ENCODE measurements at places on chromosomes 12 and 14.

DNA sequence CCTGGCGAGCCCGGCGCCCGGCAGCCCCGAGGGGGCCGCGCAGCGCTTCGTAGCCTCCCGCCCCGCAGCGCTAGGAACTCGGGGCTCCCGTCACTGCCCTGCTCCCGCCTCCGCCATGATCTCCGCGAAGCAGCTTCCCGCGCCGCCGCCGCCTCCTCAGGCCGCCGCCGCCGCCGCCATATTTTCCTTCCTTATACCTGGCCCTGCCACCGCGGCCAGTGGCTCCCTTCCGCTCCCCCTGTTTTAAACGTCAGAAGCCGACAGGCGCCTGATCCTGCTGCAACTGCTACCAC lies 286 bp downstream of the PPP4R3A start:
- DNase-seq = no peak

DNA sequence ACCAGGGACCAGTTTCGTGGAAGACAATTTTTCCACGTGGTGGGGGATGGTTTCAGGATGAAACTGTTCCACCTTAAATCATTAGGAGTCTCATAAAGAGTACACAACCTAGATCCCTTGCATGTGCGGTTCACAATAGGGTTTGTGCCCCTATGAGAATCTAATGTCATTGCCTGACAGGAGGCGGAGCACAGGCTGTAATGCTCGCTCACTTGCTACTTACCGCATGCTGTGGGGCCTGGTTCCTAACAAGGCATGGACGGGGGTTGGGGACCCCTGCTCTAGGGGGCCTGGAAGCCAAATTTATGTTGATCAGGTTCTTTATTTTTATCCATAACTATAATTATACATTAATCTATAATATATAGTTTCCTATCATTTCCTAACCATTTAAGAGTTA lies 315.3 kb downstream of the MED13L start:
- DNase-seq = no peak

- DNase-seq = no peak
These were observed 37.8 kb upstream of the C12orf75 start for GRCh38 chr12:105292705-105293104.

DNA sequence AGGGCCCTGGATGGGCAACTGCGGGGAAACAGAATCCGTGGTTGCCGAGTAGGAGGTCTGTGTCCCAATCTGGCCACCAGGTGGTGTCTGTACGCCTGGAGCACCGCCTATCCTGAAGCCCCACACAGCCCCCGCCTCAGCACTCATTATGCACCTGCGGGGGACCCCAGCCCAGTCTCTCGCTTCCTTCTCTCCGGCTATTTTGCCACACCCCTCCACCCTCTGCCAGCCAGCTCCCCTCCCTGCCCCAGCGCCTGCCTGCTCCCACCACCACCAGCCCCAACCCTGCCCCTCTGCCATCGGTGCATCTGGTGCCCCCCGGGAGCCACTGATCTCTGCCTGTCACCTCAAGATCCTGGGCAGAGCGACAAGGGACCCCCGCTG lies 2.2 kb upstream of the NXPH4 start:
- peak; percentile 65 for DNase-seq

DNA sequence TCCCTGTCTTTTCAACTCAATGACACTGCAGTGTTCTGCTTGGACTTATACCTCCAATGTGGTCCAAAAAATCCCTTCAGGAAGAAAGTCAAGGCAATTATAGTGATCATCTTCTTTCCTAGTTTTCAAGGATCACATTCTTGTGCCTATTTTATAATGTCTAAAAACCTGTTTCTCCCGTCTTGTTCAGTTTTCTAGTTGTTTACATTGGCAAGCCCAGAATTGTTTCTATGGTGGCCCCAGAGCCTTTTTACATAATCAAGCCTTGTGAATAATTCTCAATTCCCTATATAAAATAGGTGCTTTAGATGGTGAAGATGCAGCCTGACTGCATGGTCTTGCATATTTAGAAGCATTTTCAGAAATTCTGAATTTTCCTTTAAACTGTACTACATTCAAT lies 14.5 kb upstream of the LDHB start:
- DNase-seq = no peak

GRCh38 chr14:79528828-79529416 lies 682.4 kb downstream of the DIO2 start:
- no peak for DNase-seq

DNA sequence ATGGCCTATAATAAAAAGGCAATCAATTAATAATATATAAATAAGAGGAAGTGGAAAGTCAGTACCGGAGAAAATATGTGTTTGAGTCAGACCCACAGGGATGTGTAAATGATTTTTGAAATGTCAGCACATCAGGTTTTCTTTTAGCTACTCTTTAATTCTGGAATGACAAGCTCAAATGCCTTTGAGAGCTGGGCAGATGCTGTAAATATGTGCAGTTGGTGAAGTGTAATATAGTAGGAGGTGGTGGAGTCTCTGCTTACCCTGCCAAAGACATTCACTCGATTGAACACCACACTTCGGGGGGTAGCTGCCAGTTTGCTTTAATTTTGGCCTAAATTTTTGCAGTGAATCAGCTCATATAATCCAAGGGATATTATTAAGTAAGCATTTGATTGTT lies 93.0 kb downstream of the PLEKHA5 start:
- DNase-seq = no peak

GRCh38 chr12:67925552-67925951 lies 63.7 kb upstream of the IFNG-AS1 start:
- no peak for DNase-seq

DNA sequence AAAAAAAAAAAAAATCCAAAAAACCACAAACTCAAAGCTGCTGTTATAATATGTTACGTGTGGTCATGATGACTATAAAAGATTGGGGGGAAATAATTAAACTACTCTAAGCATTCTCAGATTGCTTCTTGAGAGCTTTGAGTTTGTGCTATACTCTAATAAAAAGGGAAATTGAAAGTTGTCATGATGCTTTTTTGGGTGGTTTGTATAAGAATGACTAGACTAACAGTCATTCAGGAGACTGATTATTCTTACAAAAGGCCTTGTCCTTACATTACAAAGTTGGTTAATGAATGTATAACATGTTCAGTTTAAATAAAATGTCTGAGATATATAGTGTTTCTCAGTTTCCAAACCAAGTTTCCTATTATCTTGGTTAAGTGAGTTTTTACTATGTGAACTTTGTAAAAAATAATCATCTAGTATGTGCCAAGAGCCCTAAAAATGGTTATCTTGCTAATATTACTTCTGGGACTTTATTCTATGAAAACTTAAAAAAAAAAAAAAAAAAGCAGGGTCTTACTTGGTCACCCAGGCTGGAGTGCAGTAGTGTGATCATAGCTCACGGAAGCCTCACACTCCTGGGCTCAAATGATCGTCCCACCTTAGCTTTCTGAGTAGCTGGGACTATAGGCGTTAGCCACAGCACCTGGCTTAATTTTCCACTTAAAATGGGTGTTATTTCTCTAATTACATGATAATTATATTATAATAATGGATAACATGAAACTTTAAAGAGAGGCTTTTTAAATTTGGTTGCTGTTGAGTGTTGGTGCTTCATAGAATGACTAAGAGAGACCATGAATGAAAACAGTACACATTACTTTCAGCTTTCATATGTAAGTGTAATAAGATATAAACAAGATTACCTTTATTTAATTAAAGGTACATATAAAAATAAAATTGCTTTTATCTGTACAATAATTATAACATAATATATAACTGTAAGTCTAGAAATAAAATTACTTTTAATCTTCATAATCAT lies 459.6 kb upstream of the RGS6 start:
- no peak for DNase-seq

DNA sequence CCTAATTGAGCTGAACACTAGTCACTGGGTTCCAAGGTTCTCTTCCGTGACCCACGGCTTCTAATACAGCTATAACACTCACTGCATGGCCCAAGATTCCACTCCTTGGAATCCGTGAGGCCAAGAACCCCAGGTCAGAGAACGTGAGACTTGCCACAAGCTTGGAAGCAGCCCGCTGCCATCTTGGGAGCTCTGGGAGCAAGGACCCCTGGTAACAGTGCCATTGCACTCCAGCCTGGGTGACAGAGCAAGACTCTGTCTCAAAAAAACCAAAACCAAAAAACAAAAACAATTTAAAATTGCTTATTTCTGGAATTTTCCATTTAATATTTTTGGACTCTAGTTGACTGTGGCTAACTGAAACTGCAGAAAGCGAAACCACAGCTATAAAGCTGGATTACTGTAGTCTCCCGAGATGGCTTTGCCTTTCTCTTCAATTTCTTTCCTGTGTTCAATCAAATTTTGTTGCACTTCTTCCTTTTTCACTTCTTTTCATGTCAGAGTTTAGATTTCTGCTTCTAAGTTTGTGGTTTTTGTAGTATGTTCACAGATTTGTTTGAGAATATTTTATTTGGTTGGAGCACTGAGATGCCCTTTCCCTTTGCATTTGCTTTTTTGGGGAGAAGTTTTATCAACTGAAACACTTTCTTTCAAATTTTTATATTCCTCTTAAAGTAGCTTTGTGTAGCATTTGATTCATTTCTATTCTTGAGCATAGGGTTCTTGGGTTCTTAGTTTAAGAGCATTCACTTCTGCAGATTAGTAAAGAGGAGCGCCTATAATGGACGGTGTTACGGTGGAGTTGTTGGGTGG lies 44.6 kb downstream of the DDHD1 start:
- DNase-seq = peak; percentile 65

DNA sequence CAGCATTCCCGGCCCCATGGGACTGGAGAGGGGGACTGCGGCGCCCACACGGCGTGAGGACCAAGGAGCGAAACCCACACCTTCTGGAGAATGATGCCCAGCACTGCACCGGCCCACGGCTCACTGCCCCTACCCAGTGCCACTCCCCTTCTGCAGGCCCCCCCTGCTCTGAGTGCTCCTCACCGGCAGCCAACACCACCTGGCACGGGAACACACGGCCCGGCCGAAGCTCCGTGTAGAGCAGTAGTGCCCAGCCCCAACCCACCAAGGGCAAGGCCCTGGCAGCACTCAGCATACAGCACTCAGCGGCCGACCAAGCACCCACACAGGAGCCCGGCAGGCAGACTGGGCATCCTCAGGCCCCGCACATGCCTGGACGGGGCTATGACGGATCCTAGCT lies 13.4 kb downstream of the BTBD6 start:
- DNase-seq = no peak

GRCh38 chr12:41234692-41235091 lies 46.6 kb downstream of the PDZRN4 start:
- no peak for DNase-seq

GRCh38 chr12:10708862-10709261 lies 14.3 kb downstream of the YBX3 start:
- DNase-seq = no peak

DNA sequence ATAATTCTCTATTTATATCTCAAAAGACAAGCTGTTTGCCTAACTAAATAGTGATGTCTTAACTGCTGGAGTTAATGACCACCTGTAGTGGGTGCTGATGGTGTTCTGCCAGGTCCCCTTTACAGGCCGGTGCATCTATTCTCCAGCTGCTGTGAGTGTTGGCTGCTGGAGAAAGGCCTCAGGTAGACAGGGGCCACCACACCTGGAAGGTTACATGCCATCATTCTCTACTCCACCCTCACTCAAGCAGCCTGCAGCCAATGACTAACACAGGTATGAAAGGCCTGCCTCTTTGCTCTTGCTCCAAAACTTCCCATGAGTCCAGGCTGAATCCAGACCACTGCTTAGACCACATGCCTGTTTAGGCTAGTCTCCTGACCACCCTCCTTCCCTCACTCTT lies 73.9 kb downstream of the RPS6KA5 start:
- no peak for DNase-seq

DNA sequence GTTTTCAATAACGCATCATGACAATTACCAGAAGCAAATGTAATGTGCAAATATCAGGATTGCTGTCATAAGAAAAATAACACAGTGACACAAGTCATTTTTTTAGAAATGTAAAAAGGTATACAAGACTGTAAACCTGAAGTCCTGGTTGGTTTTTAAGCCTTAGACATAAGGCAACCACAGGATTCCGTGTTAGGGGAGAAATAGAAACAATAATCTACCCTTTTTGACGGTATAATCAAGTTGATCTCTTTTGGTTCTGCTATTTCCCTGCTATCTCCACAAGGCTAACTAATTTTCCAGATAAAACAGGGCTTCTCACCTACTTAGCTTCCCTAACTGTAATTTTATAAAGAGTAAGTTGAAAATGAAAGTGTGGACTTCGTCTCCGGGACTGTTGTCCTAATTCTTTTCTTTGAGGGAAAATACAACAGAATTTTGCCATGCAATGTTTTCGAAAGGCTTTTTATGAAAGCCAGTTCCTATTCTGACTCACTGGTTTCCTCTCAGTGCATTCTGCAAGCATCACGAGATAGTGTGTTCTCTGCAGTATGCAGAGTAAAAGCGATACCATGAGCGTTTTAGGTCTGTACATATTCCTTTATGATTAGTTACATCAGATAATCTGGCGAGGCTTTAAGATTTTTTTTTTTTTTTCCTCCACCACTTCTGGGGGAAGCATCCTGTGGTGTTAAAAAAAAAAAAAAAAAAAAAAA lies 10.6 kb downstream of the MYO1H start:
- DNase-seq = no peak

DNA sequence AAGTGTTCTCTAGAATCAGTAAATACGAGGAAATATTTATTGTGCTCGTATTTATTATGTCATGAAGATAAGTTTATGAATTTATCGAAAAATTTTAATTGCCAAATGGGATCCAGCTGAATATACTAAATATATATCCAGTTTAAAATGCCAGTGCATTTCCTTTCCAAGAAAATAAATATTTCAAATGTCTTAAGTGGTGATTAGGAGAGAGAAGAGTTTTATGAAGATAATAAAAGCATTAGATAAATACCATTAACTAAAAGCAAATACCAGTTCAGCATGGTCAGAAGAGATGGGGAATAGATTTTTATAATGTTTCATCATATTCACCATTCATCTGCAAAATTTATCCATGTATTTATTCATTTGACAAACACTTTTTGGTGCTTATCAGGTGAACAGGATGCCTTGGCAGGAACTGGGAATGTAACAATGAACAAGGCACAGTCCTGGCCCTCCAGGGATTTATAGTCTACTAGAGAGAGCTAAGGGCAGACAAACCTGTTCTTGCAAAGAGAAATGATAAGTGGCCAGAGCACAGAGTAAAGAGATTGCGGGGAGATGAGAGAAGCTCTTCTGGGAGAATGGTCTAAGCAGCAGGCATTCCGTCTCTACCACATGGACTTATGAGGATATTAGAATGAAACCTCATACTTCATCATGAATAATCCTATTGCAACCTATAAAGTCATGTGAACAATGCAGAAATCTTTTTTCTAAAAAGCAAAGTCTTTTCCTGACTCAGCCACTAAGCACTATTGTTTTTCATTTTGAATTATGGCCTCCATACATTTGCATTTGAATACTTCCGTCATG lies 143.7 kb upstream of the ABCD2 start:
- no peak for DNase-seq

GRCh38 chr14:93005838-93006237 lies 82.9 kb downstream of the CHGA start:
- DNase-seq = no peak

GRCh38 chr12:11747969-11748368 lies 98.5 kb downstream of the ETV6 start:
- no peak for DNase-seq

DNA sequence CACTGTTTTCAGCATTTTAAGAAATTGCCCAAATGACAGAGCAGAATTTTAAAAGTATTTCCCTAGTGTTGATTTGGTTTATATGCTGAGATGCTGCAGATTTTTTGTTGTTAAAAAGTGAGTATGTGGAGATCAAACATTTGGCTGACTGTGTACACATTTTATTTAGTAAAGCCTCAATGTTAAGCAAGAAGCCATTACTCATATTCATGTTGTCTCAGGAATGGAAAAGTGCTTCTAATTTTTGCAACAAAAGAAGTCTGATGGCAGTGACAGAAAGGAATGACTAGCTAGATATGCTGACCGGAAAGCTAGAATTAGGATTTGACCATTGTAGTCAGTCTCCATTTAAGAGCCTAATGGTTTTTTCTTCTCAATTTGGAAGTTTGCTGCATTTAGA lies 22.5 kb downstream of the SLC38A6 start:
- no peak for DNase-seq
